HS-27A (cell line): ENCODE measurements at places on chromosomes 11 and 22.

DNA sequence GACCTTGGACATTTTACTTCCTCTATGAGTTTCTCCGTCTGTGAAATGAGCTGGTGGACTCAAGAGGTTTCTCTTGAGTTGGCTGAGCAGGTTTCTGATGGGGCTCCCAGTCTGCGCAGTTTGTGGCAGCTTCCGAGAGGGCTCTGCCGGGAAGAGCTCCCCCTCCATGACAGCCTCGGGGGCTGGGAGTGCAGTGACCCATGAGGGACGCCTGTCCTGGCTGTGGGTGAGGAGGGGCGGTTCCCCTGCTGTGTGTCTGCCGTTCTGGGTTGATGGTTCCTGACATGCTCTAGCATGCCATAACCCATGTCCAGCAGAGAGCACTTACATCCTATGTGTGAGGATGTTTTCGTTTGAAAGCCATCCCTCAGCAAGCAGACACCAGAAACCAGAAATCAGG is 14.8 kb downstream of the CSF2RB start:
- no peak for DNase-seq

DNA sequence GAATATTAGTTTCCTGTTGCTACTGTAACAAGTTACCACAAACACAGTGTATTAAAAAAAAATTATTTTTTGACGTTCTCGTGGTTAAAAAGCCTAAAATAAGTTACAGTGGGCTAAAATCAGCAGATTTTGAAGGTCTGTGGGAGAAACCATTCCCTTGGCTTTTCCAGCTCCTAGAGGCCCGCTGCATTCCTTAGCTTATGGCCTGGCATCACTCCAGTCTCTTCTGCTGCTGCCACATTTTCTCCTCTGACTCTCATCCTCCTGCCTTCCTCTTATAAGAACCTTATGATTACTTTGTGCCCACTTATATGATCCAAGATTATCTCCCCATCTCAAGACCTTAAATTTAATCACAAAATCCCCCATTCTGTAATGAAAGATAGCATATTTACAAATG is 392.7 kb downstream of the GUCY1A2 start:
- no peak for DNase-seq

GRCh38 chr22:23692598-23693291 is 1.9 kb downstream of the RGL4 start:
- DNase-seq: no peak

GRCh38 chr11:70715166-70715951 is 317.0 kb downstream of the CTTN start:
- no peak for DNase-seq

- DNase-seq: no peak
Measured at GRCh38 chr11:82174610-82175009, 559.1 kb downstream of the FAM181B start.

DNA sequence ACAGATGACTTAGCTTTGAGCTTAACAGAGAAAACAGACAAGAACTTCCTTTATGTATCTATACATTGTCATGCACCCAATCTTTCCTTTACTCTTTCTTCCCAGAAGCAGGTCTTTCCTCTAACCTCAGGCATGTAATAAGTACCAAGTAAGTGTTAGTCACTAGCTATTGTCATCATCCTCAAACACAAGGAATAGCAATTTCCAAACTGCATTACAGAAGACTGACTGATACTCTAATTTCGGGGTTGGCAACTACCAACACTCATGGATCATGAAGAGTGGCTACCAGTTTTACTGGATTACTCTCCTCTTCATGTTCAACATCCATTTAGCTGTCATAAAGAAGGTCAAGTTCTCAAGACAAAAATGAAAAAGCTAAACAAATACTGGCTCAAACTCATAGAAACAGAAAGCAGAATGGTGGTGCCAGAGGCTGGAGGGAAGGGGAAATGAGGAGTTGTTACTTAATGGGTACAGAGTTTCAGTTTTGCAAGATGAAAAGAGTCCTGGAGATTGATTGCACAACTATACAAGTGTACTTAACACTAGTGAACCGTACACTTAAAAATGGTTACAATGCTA is 111.6 kb downstream of the SIK3 start:
- no peak for DNase-seq

GRCh38 chr11:96150609-96151008 is 192.4 kb downstream of the MAML2 start:
- DNase-seq: no peak

GRCh38 chr11:120545813-120546212 is 34.3 kb downstream of the GRIK4 start:
- no peak for DNase-seq

DNA sequence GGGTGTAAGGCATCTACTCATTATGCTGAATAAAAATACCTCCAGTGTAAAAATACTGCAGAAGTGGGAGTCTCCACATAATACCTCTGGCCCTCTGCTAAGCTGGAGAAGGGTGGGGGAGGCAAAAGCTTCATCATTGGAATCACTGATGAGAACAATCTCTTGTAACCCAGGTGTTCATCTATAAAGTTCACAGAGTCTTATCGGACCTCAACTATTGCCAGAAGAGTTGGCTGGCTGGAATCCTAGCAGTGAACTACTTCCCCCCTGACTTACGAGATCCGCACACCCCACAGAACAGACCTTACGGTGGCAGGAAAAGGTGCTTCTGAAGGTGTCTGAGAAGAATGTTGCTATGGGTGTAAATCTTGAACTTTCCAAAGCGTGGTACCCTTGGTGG is 2.5 kb downstream of the OR8D1 start:
- DNase-seq: no peak

GRCh38 chr11:84117394-84117793 is 831.2 kb upstream of the CCDC90B start:
- no peak for DNase-seq

DNA sequence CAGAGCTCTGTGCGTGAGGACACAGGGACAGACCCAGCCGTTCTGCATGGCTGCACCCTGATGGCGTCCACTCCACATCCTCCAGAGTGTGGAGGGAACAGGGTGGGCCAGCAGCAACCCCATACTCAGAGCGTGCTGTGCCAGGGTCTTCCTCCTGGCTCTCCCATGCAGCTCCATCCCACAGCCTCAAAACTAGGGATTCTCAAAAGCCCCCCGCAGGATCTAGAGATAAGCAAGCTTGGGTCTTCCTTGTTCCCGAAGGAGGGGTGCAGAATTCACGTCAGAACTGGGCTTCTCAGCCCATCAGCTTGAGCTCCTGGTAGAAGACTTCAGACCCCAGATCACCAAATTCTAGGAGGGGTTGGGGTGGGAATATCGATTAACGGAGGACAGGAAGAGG is 858.8 kb downstream of the TBC1D22A start:
- no peak for DNase-seq

GRCh38 chr11:119803726-119804294 is 74.8 kb upstream of the NECTIN1 start:
- no peak for DNase-seq

DNA sequence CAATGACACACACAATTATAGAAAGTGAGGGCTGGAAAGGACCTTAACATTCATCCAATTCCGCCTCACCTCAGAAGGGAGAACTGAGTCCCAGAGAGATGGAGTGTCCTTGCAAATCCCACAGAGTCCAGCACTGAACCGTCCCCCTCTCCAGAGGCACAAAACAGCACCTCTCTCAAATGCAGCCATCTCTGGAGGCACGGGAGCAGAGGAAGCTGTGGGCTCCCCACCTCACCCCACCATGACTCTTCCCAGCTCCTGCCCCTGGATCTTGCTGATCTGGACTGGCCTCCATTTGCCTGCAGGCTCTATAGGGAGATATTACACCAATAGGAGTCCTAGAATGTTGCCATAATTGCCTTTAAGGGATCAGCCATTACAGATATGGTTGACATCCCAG is 1.4 kb upstream of the DRD2 start:
- DNase-seq: no peak

DNA sequence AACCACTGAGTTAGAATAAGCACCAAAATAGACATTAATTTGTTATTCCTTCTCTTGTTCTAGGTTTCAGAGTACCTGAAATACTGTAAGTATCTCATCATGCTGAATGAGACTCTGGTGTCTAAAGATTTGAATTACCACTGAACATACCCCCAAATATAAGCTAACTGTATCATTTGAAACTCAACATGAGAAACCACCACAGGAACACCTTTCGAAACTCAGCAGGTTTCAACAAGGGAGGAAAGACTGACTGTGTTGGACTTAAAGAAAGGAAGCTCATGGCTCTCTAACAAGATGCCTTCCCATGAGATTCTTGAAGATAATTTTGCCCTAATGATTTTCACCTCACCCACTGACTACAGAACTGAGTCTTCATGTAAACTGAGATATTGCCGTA is 37.0 kb downstream of the PRCP start:
- DNase-seq: no peak

- DNase-seq: no peak
Measured at GRCh38 chr11:116534270-116534975, 238.4 kb downstream of the BUD13 start.

- no peak for DNase-seq
Measured at GRCh38 chr22:36713436-36713835, 9.9 kb upstream of the CACNG2 start.

DNA sequence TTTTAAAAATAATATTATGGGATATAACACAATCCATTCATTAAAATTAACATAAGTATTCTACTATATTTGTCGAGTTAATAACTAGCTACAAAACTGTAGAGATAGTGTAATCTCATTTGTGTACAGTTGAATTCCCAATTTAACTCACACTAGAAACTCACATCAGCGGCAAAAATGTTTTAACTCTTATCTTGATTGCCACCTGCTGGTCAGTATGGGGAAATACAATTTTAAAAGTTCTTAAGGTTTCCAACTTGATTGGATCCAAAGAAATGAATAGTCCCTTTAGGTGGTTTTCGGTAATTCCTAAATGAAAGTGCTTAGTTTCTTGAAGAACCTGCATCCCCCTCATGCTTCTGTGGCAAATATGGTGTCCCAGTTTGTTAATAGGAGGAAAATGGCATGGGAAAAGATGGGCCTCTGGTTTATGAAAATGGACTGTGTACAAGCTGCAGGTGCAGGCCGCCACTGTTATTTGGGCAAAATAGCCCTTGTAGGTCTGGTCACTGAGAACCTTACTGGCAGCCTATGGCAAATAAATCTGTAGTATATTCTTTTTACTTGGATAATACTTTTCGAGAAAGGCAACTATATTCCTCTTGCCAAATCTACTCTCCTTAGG is 33.7 kb upstream of the SLC17A6 start:
- DNase-seq: no peak

GRCh38 chr11:125215976-125216375 is 51.4 kb downstream of the PKNOX2 start:
- no peak for DNase-seq

- DNase-seq: no peak
Measured at GRCh38 chr11:34825315-34825669, 90.9 kb downstream of the APIP start.

DNA sequence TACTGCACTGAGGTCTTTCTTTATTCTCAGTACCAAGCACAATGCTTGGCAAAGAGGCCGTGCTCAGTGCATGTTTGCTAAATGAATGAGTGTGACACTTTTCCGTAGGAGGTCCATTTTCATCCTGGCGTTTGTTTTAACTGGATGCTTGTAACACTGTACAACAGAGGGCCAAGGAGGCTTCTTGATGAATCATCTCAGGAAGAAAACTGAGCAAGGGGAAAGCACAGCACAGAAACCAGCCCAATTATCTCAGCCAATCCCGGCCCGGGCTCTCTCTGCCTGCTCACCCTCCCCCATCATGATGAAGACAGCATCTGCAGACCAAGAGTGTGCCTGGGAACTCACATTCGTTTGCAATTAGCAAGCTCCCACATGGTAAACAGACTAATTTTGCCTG is 570.3 kb downstream of the OPCML start:
- DNase-seq: no peak

DNA sequence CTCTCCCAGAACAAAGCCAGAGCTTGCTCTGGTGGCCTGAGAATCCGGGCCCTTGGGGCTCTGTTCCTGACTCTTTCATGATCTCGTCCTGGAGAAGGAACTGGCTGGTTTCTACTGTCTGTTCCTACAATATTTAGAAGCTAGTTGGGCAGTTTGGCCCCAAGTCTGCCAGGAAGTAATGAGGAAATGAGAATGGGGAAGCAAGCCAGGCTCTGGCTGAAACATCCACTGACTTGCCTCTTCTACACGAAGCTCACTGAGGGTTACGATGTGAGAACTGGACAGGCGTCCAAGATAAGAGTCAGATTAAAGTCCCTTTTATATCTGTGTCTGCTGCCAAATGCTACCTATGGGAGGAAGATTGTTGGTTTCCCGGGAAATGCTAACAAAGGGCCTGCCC is 110.0 kb upstream of the KIRREL3 start:
- DNase-seq: no peak

DNA sequence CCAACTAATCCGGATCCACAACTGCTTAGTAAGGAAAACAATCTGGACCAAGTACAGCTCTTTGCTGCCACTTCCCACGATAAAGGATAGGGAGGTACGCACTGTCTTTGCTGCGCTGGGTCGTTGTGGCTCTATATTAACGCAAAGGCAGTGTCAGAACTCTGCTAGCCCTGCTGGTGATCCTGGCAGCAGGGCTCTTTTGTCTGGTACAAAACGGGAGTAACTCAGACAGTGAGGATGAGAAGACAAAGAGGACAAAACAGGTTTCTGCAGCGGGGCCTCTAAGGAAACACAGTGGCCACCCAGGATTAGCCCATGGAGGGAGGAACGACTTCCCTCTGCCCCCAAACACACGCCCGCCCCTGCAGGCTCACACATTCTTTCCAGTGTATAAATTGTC is 26.1 kb downstream of the GAL start:
- no peak for DNase-seq

- DNase-seq: no peak
Measured at GRCh38 chr22:39221999-39222686, 22.6 kb downstream of the PDGFB start.

- peak; percentile 97 for DNase-seq
Measured at GRCh38 chr11:19595840-19596751, 116.5 kb upstream of the NAV2 start.
